IPS DF 19.7 (cell line): ENCODE measurements at places on chromosomes 2 and 18.

- peak; percentile 64 for DNase-seq
These were observed 18.4 kb upstream of the TXNL4A start for GRCh38 chr18:80006724-80007123.

GRCh38 chr2:128645631-128646030, 327.0 kb upstream of the HS6ST1 start:
- no peak for DNase-seq

DNA sequence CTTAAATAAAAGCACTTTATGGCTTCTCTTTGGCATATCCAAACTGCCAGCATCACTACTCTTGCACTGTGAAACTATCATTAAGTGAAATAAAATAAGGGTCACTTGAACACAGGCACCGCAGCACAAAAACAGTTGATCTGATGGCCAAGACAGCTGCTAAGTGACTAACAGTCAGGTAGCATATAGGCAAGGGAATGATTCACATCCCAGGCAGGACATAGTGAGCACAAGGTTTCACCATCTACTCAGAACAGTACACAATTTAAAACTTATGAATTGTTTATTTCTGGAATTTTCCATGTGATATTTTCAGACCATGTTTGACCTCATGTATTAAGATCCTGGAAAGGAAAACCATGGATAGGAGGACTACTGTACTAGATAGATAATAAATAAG, 214.2 kb downstream of the MREG start:
- DNase-seq, result no peak

DNA sequence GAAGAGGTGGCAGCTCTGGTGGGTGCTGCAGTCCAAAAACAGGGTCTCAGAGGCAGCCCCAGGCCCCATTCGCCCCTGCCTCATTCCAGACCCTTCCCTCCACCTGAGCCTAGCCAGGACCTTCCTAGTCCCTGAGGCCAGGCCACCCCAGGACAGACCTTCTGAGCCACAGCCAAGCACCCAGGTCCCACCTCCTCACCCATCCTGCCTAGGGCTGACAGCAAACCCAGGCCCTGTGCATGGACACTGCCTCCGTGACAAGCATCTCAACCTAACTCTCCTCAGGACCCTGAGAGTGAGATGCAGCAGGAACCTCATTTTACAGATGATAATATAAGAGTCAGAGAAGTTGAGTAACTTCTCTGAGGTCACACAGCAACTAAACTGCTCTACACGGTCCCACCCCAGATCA, 15.5 kb downstream of the ADRA2B start:
- no peak for DNase-seq

DNA sequence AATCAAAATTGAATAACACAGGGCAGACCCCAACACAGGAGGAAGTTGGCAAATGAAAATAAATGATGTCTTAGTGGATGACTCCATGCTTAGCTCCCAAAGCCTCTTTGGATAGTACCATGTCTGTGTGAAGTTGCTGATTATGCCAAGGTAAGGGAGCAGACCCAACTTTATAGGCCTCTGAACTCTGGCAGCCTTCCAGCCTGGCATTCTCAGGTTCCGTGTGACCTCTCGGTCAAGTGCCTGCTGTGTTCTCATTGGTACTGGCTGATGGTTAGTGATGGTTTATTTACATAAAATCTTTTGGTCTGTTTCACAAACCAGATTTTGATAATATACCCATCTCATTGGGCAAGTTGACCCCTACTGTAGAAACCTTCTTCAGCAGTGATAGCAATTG, 112.2 kb upstream of the TTC39C start:
- no peak for DNase-seq

GRCh38 chr2:111667542-111668273, 216.3 kb downstream of the ANAPC1 start:
- DNase-seq, result no peak

DNA sequence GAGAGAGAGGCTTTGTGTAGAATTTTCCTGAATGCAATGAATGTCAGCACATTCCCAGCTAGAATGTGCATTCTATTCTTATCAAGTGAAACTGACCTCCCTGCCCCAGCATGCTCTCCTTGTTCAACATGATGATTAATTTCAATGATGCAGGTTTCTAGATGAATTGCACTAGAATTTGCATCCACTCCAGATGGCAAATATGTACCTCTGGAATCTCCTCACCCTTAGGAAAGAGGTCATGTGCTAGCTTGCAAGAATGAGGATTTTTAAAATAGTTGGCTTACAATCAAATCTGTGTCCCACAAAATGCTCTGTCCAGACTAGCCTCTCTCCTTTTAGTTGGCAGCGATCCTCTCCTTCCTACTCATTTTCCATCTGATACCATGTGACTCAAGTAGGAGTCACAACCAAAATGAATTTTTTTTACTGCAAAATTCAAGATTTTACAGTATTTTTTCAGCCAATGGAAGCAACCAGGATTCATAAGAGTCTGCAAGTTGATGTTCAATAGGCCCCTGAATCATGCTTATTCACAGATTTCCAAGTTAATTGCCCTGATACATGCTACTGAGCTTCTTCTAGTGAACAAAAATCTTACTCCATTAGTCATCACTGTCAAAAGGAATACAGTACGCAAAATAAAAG, 21.0 kb upstream of the STAT4 start:
- DNase-seq, result no peak

DNA sequence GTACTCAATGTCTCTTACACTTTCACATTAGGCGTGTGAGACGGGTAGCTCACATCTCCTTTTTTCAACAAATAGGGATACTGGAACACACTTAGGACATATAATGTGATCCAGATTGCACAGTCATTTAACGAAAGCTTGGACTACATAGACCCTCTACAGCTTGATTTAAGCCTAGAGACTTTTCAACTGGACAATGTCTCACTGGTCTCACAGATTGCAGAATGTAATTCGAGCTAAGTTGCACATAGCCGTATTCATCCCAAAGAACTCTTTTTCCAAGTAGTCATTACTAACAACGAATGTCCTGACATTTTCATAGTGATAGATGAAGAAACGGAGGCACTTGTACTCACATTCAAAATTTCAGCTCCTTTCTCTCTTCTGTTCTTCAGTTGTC, 612.1 kb downstream of the ZEB2 start:
- no peak for DNase-seq

DNA sequence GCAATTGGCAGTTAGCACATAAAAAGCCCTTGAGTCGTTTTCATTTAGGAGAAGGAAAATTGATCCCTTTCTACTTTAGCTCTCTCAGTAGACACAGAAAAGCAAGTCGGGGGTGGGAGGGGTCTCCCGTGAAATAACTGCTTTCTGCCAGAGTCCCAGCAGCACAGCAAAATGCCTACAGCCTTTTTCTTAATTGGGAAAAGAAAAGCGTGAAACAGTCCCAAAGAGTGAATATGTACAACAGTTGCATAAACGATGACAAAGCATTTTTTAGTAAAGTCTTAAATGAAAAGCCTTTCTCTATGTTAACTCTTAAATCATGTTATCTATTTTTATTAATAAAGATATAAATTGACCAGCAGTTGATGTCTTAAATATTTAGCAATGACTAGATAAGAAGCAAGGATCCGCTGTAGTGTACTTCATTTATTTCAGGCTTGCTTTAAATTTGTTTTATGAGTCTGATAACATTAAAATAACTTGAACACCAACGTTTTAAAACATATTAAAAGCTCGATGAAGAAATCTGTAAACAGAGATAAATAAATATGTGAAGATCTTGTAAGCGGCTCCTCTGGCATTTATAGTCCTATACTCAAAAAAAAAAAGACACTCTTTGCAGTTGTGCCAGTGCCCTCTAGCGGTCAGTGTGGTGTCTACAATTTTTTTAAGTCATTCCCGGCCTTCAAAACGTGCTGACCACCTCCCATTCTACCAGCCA, 42.3 kb upstream of the ATIC start:
- no peak for DNase-seq

GRCh38 chr18:55376387-55376786, 211.6 kb downstream of the TCF4 start:
- no peak for DNase-seq

- no peak for DNase-seq
These were observed 31.9 kb upstream of the TFPI start for GRCh38 chr2:187586011-187586641.

GRCh38 chr2:96739076-96739632, 710 bp downstream of the LMAN2L start:
- no peak for DNase-seq

- no peak for DNase-seq
These were observed 1511.2 kb upstream of the ZEB2 start for GRCh38 chr2:146031158-146031557.

GRCh38 chr2:127641133-127641532, 4.8 kb upstream of the GPR17 start:
- DNase-seq, result no peak

DNA sequence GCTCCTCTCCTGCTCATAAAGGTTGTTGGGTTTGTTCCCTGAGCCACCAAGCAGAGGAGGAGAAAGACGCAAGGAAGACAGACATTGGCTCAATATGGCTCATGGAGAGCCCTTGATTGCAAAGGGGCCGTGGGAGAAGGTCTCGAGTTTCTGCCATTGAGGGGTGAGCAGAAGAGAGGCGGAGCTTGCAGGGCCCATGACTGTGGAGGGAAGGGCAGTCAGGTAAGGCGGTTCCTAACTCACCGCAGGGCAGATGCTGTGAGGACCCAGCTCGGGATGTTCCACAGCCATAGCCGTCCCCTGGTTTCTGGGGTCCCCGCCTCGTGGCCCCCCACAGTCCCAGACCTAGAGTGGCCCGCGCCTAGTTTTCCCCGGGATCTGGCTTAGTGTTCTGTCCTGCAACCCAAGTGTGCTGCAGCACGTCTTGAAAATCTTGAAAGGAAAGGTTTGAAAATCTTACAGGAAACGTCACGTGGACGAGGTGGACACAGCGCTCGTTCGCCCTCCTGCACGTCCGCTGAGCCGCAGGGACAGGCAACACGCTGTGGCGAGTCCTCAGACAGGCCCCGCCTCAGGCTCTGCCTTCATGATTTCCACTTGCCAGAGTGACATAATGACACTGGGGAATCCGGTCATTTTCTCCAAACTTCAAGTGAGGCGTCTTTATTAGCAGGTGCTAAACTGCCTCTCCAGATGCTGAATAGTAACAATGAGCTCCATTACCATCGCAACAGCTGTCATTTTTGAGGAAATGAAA, 105.5 kb upstream of the HDAC4 start:
- DNase-seq, result no peak

DNA sequence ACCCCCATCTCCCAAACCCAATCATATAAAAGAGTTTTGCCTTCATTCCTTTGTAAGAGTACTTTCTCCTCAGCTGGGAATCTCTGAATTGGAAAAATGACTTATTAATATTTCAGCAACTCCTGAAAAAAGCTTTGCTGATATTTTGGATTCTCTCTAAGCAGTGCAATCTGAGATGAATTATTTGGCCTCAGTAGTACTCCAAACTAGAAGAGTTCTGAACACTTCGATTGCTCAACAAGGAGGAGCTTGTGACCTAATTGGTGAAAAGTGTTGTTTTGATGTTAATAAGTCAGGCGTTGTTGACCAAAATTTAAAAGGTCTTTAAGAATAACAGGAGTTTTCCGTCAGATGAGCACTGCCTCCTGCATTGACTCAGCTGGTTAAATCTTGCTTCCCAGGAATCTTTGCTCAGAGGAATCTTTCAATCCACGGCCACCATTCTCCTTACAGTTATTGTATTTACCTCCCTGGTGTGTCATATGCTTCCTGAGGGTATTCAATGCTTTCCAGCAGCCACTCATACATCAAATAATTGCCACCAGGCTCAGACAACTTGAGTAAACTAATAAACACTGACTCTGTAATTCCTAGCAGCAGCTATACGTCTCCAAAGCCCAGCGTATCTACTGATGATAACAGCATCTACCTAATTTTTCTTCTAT, 24.5 kb upstream of the LIPG start:
- DNase-seq, result no peak

DNA sequence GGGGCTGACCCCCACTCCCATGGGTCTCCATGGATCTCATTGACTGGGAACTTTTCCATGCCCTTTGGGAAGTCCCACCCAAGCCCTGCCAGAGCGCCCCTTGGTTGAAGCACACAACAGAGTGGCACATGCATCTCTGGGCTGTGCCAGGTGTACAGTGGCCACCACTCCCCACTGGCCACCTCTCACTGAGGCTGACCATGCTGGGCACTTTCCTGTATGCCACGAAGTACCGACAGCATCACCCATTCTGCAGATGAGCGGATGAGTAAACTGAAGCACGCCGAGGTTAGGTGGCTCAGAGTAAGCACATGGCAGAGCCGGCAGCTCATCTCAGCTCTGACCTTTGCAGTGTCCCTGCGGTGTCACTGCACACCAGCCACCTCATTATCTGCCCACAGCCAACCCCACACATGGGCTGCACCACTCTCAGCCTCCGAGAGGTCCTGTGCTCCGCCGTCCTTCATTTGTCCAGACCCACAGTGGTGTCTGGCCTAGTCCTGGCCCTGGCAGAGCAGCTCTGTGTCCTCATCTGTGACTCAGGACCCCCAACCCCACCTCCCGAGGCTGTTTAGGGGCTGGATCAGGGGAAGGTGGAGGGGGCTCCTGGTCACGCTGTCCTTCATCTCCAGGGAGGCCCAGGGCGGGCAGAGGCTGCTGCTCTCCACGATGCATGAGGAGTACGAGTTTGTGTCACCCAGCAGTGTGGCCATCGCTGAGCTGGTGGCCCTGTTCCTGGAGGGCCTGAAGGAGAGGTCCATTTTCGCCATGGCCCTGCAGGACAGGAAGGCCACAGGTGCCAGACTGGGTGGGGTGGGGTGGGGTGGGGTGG, 18.0 kb upstream of the GPR17 start:
- no peak for DNase-seq

DNA sequence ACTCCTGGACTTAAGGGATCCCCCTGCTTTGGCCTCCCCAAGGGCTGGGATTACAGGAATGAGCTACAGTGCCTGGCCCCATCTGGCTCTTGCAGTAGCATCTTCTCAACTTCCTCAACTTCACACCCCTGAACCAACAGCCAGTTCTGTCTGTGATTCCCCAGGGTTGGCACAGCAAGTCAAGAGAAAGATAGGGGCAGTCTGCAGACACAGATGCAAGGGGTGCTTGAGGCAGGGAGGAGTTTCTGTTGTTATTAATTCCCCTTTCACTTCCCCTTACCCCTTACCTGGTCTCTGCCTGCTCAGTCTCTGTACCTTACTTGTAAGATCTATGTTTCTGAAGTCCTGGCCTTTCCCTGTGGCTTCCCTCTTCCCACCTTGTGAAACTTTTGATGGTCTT, 54.1 kb upstream of the MEX3C start:
- DNase-seq, result no peak

GRCh38 chr2:237421542-237422116, 7.7 kb upstream of the COL6A3 start:
- DNase-seq, result peak; percentile 64

GRCh38 chr2:12456293-12457106, 260.2 kb upstream of the TRIB2 start:
- DNase-seq, result no peak

DNA sequence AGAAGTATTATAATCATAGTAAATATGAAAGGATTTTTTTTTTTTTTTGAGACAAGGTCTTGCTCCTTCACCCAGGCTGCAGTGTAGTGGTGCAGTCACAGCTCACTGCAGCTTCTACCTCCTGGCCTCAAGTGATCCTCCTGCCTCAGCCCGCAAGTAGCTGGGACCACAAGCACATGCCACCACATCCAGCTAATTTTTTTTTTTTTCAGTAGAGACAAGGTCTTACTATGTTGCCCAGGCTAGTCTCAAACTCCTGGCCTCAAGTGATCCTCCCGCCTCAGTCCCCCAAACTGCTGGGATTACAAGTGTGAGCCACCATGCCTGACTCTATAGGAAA, 301.6 kb upstream of the STON1 start:
- no peak for DNase-seq
